ENCODE measurements at places on chromosomes 7 and 10.

DNA sequence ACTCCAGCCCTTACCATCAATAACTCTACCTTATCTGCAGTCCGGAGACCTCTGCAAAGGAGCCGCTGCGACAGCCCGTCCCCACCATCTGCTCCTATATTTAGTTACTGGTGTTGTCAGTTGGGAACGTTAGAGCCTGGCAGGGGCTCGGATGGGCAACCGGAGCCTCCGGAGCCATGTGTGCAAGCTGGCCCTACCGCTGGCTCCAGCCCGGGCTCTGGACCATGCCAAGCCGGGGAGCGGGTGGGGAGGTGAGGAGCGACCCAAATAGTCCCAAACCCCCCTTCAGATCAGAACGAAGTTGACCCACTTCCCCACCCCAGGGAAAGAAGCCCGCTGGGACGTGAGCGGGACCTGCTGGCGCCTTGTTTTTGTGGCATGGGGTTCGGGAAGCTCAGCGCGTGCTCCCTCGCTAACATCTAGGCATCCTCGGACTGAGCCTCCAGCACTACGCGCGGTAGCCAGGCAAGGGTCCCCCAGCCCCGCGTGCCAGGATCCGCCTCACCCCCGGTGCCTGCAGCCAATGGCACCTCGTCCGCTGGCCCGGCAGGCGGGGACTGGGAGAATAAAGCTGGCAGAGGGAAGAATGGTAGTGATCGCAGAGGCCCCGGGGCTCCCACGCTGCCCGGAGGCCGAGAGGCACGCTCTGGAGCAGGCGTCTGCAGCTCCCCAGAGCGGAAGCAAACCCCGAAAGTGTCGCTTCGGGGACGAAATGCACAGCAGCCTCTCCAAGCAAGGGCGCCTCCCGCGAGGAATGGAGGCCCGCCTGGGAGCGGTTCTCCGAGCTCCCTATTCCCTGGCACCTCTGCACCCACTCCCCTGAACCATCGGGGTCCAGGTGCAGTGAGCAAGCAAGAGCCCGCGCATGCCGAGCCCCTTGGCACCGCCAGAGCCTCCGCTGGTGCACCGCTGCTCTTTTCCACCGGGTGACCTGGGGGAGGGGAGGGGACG is 679 bp downstream of the LRRC20 start:
- DNase-seq = no peak

DNA sequence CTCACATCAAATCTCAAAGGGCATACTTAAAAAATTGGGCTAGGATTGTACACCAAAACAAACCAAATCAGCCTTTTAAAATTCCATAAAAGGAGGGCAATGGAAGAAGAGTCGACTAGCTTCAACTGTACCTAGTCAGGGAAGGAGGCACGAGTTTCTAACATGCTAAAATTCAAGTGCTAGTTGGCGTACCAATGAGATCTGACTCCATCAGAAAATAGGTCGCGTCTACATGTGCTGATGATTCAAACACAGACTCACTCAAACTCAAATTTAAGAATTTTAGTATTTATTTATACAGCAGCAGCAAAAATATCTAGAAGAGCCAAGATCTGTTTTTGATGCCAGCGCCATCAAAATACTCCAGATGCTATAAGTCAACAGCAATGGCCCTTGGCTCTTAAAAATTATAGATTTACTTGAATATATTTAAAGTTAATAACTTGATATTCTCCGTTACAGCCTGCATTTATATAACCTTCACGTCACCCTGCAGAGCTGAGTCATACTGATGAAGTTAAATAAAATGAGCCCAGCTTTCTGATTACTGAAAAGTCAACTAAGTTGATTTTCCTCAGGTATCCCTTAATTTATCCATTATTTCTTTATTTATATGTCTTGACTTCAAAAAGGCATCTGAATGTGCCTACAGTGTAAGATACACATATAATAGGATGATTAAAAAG is 302.1 kb upstream of the IMMP2L start:
- DNase-seq = no peak

DNA sequence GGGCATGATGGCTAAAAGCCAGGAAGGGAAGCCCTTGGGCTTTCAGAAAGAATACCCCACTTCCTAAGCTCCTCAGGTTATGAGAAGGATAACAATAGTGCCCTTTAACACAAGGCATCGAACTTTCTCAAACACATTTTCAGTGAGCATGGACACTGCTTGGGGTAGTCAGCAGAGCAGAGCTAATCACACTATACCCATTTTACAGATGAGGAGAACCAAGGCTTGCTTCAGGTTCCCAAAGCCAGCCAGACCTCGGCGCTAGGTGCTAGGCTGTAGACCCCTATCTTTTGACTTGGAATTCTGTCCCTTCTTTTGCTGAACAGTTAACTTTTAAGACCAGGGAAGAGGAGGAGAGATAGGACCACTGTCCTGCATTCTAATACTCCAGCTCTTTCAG is 1.8 kb downstream of the NEURL1 start:
- DNase-seq = no peak

DNA sequence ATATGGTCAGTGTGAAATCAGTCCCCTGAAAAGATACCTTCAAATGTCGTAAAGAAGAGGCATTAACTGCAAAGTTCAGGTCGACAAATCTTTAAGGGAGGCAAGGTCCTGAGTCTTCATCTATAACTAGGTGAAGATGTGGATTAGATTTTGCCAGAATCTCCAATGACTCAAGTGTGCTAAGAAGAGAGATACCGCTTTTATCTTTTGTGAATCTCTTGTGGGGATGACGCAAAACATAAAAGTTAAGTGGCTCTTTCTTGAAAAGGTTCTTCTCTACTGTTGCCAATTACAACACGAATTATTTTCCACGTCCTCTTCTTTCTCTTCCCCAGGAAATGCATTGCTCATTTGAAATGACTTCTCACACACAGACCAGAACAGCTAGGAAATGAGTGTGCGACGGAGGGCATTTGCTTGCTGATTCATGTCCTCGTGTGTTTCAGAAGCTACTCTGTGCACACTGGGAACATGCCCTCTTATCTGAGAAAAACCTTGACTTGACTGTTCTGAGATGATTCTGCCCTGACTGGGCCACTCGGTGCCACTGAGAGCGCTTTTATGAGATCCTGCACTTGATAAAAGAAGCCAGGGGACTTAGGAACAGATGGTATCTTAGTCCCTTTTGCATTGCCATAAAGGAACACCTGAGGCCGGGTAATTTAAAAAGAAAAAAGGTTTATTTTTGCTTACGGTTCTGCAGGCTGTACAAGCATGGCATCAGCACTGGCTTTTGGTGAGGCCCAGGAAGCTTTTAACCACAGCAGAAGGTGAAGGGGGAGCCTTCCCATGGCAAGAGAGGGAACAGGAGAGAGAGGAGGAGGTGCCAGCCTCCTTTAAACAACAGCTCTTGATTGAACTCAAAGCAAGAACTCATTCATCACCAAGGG is 169.5 kb upstream of the PFKP start:
- DNase-seq = no peak

GRCh38 chr10:52568309-52568708 is 204.3 kb downstream of the MBL2 start:
- no peak for DNase-seq

- DNase-seq = no peak
Measured at GRCh38 chr10:45550903-45551786, 121.4 kb downstream of the ZFAND4 start.

DNA sequence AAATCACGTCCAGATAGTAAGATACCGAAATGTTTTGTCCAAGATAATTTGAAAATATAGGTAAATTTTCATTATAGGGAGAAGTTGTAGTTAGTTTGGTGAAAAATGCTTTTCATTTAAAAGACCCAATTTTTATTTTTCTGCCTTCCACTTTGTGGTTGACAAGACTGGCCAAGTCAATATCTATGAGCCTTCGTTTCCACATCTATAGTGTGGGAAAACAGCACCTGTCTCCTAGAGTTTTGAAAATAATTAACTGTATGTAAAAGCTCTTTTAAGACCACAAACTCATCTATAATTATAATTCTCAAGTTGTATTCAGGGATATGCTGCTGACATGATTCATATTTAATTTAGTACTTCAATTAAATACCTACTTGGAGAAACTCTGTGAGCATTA is 102.8 kb downstream of the VWC2 start:
- no peak for DNase-seq

GRCh38 chr7:22680482-22680911 is 46.5 kb upstream of the IL6 start:
- no peak for DNase-seq

Measured in natural killer cell treated with Interleukin-12 subunit alpha and Interleukin-12 subunit beta and Interleukin-15 and Interleukin-18, amount 100 ng/mL, for 72 hours (primary cell).